Caudate nucleus (tissue), 63 donors: ENCODE measurements at places on chromosomes 1 and 21.

DNA sequence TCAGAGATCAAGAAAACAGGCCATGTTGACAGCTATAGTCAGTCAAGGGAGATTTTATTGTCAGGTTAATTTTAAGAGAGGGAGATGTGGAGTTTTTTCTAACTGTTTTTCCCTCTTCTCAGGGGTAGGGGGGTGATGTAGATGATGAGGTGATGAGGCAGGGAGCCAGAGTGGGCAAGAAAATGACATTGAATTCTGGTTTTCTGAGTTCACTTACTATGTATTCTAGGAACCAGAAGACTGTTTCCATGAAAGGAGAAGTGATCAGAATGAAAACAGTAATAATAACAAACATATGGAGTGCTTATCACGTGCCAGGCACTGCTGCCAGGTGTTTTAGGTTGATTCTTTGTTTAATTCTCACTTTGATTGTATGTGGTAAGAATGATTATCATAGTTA is 40.2 kb downstream of the CASQ2 start:
- DNase-seq = no peak

GRCh38 chr1:157958263-157958662 is 35.2 kb upstream of the KIRREL1 start:
- no peak for DNase-seq

- DNase-seq = no peak
Measured at GRCh38 chr1:151242442-151242841, 12.1 kb upstream of the PSMD4 start.

- DNase-seq = no peak
Measured at GRCh38 chr1:42014823-42015222, 96.1 kb upstream of the HIVEP3 start.

- DNase-seq = no peak
Measured at GRCh38 chr1:77768006-77768405, 8.4 kb upstream of the USP33 start.
